ENCODE measurements at places on chromosomes 1 and 21.
A peak's percentile ranks its signal among the peaks of the same experiment; 100 is the strongest.

DNA sequence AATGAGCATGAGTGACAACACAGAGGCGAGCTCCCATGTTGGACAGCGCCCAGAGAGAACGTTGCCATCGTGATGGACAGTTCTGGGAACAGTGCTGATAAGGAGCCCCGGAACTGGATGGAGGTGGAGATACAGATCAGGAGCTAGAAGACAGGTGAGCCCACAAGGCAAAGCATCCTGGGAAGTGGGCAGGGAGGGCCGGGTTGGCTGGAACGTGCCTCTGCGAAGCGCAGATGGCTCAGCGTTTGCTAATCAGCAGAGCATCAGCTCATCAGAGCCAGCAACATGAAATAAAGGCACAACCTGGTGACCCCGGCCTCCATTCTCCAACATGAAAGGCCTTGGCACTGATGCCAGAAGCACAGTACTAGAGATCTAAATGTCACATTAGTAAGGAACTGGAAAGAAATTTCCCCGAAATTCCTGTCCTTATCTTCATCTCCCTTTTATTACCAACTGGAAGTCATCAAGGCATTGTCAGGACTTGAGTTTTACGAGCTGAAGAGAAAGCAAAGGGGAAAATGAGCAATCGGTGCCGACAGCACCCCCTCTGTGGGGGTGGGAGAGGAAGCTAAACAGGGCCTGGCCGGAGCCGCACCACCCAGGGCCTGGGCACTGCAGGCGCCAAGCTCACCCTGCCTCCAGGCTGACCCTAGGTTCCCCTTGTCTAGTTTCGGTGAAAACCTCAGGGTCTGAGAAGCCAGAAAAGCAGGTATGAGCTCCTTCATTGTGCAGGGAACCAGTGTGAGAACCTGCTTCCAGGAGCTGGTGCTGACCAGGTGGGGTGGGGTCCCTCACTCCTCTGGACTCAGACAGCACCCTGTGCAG, 19.9 kb downstream of the ABCA4 start:
- no peak for DNase-seq
- H3K27ac ChIP-seq = no peak overlapping the region
- peaks cover 3% of the 10 kb centered on the region for H3K4me1 ChIP-seq
- H3K27me3 ChIP-seq = no peaks in the 10 kb centered on the region

GRCh38 chr1:113388017-113388620, 2.2 kb upstream of the MAGI3 start:
- peaks cover 18% of the 10 kb centered on the region for H3K4me1 ChIP-seq
- no peaks in the 10 kb centered on the region for H3K27me3 ChIP-seq
- no peaks in the 10 kb centered on the region for H3K36me3 ChIP-seq

- no peak overlapping the region for H3K27ac ChIP-seq
- no peaks in the 10 kb centered on the region for H3K36me3 ChIP-seq
- H3K4me1 ChIP-seq = no peaks in the 10 kb centered on the region
- peaks cover 8% of the 10 kb centered on the region for H3K27me3 ChIP-seq
- no peak overlapping the region for H3K4me3 ChIP-seq
Measured at GRCh38 chr1:38775175-38775845, 84.3 kb downstream of the RRAGC start.

GRCh38 chr1:244012202-244012601, 38.9 kb upstream of the ZBTB18 start:
- peak; percentile 83 for DNase-seq
- H3K4me3 ChIP-seq = no peak overlapping the region
- peaks cover 27% of the 10 kb centered on the region for H3K27me3 ChIP-seq
- no peak overlapping the region for H3K27ac ChIP-seq
- no peaks in the 10 kb centered on the region for H3K4me1 ChIP-seq

DNA sequence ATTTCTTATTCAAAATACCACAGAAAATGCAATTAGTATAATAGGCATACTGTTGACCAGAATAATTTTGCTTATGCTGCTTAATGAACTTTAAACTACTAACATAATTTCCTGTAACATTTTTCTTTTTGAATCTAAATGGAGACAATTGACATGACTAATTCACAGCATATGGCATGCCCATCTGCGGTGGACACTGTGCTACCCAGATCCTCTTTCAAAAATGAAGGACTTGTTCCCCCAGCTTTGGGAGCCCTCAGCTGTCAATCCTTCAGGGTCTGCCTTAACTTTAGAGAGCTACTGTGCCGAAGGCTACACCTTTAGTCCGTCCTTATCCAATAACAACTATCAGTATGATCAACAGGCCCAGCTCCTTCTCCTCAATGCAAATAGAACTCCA, 789.0 kb downstream of the PLA2G4A start:
- H3K4me3 ChIP-seq = no peak overlapping the region
- H3K27ac ChIP-seq = no peak overlapping the region
- H3K27me3 ChIP-seq = no peaks in the 10 kb centered on the region
- DNase-seq = no peak
- no peaks in the 10 kb centered on the region for H3K36me3 ChIP-seq

- peak overlapping the region; percentile 58 for H3K27ac ChIP-seq
- H3K4me3 ChIP-seq = no peak overlapping the region
- no peak for DNase-seq
Measured at GRCh38 chr21:45078371-45078770, 4.0 kb downstream of the ADARB1 start.

DNA sequence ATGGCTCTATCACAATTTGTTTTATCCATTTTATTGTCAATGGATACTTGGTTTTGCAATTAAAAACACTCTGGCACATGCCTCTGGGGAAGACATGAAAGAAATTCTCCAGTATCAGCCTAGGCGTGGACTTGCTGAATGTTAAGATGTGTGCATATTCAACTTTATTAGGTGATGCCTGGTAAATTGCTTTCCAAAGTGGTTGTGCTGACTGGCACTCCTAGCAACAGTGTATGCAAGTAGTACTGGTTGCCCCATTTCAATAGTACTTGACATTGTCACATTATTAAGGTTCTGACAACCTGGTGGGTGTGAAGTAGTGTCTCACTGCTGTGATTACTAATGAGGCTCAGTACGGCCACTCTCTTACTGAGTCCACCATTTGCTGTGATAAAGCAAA, 48.1 kb downstream of the BEND5 start:
- DNase-seq = no peak
- no peaks in the 10 kb centered on the region for H3K4me1 ChIP-seq
- no peak overlapping the region for H3K4me3 ChIP-seq
- H3K36me3 ChIP-seq = no peaks in the 10 kb centered on the region
- no peaks in the 10 kb centered on the region for H3K27me3 ChIP-seq

DNA sequence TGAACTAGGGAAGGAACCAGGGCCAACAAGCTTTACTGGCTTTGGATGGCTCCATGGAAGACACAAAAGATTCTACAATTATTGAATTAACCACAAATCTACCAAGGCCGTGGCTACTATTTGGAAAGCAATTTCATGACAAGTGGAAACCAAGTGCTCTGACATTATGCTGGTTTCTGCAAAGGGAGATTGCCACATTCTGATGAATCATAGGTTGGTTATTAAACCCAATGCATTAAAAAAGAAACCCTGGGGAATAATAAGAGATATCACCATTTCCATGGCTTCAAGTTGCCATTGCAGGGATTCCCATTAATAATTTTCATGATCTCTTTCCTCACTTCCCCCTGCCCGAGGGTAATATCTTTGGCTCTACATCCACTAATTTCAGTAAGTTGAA, 359.2 kb upstream of the NCAM2 start:
- H3K27ac ChIP-seq = no peak overlapping the region
- no peaks in the 10 kb centered on the region for H3K4me1 ChIP-seq
- H3K4me3 ChIP-seq = no peak overlapping the region
- H3K36me3 ChIP-seq = no peaks in the 10 kb centered on the region
- DNase-seq = no peak

GRCh38 chr21:46442938-46443337, 15.8 kb upstream of the DIP2A start:
- no peak for DNase-seq
- H3K4me3 ChIP-seq = no peak overlapping the region
- no peak overlapping the region for H3K27ac ChIP-seq
- H3K27me3 ChIP-seq = no peaks in the 10 kb centered on the region
- no peaks in the 10 kb centered on the region for H3K4me1 ChIP-seq

GRCh38 chr1:233135833-233136232, 159.7 kb downstream of the PCNX2 start:
- no peak for DNase-seq
- no peak overlapping the region for H3K27ac ChIP-seq
- no peak overlapping the region for H3K4me3 ChIP-seq
- no peaks in the 10 kb centered on the region for H3K4me1 ChIP-seq

DNA sequence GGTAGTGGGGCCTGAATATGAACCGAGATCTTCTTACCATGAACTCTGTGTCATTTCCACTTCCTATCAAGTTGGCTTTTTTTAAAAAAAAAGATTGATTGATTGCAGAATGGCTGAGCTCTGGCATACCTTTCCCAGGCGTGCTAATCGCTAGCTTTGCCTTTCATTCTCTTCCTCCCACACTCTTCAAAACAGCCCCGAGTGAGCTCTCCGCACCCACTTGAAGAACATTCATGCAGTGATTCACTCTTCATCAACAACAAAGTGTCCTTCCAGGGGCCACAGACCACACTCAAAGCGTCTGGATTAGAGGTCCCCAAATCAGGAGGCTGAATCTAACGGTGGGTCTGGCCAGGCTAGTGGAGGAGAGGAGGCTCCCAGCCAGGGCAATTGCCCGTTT, 96.3 kb upstream of the GALNT2 start:
- H3K27me3 ChIP-seq = no peaks in the 10 kb centered on the region
- no peaks in the 10 kb centered on the region for H3K4me1 ChIP-seq
- no peaks in the 10 kb centered on the region for H3K36me3 ChIP-seq
- no peak overlapping the region for H3K27ac ChIP-seq
- no peak for DNase-seq

DNA sequence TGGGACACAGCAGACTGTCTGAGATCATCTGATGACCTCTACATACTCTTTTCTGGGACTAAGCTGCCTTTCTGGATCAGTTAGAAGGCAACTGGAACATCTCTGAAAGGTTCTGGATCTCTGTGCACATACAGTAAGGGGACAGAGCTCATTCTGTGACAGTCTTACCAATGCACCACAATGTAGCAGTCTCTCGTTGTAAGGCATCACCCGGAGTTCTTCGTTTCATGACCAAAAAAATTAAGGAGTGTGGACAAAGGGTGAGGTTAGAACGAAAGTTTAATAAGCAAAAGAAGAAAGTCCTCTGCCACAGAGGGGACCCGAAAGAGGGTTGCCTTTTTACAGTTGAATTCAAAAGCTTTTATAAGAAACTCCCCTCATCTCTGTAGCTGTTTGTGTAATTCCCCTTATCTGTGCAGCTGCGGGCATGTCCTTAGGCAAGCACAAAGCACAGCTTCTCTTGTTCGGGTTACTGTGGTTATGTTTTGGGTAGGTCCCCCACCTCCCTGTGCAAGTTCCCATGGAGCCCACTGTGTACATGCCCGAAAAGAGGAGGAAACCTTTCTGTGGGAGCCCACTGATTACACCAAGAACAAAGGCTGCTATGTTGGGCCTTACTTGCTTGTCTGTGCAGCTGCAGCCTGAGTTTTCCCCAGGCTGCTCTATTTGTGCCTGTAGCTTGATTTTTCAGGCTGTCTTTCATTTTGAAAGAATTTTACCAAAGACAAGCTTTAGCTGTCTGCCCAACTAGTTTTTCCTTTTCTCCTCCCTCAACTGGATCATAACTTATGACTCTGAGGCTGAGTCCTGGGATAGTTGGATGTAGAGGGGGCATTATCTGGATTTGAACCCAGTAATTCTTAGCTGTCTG, 53.1 kb upstream of the CACNA1E start:
- H3K27ac ChIP-seq = no peak overlapping the region
- H3K36me3 ChIP-seq = no peaks in the 10 kb centered on the region
- no peaks in the 10 kb centered on the region for H3K4me1 ChIP-seq
- DNase-seq = no peak
- H3K27me3 ChIP-seq = peaks cover 15% of the 10 kb centered on the region

DNA sequence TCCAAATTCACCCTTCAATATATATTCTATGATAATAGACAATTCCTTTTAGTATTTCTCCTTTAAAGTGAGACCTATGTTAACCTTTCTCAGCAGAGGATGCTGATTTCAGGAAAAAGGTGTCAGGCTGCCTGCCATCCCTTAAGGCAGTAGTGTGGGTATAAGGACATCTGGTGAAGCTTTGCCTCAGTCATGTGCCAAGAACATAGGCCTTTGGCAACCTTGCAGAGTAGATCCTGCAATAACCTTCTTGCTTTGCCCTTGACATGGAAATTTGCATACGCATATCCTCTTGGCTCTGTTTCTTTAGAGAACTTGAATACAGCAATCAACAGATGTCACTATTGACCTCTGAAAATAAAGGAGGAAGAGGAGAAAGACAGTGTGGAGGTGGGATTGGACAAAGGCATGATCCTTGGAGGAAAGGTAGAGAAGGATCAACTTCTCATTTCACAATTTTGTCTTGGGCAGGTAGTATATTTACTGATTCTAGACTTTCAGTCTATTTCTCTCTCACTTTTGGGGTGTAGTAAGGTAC, 21.1 kb upstream of the ZRANB2 start:
- H3K27me3 ChIP-seq = no peaks in the 10 kb centered on the region
- no peaks in the 10 kb centered on the region for H3K4me1 ChIP-seq
- DNase-seq = no peak
- no peak overlapping the region for H3K27ac ChIP-seq

GRCh38 chr21:34988139-34988538, 61.0 kb downstream of the RUNX1 start:
- DNase-seq = no peak
- no peak overlapping the region for H3K27ac ChIP-seq
- H3K27me3 ChIP-seq = no peaks in the 10 kb centered on the region
- no peak overlapping the region for H3K4me3 ChIP-seq

DNA sequence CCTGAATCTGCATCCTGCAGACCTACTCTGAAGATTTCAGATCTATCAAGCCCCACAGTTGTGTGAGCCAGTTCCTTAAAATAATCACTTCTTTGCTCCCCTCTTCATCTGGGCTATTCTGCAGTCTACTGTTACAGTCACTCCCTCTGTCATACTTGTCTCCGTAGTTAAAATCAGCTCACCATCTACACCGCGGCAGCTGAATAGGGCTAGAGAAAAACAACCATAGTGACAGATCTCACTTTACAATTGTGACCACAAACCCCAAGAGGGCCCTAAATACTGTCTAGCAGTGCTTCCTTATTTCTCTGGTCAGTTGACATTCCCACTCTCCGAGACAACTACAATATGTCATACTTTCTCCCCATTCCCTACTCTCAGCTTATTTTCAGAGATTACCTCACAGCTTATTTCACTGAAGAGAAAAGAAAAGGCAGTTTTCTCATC, 12.9 kb downstream of the DESI2 start:
- no peaks in the 10 kb centered on the region for H3K36me3 ChIP-seq
- H3K4me3 ChIP-seq = no peak overlapping the region

- DNase-seq = no peak
- H3K27ac ChIP-seq = no peak overlapping the region
- no peaks in the 10 kb centered on the region for H3K4me1 ChIP-seq
- H3K36me3 ChIP-seq = peaks cover 32% of the 10 kb centered on the region
Measured at GRCh38 chr1:233224311-233224710, 71.2 kb downstream of the PCNX2 start.

GRCh38 chr1:9459816-9460407, 79.4 kb upstream of the SLC25A33 start:
- DNase-seq = peak; percentile 25
- no peak overlapping the region for H3K4me3 ChIP-seq
- no peak overlapping the region for H3K27ac ChIP-seq
- no peaks in the 10 kb centered on the region for H3K4me1 ChIP-seq

- peaks cover 16% of the 10 kb centered on the region for H3K27me3 ChIP-seq
- H3K27ac ChIP-seq = no peak overlapping the region
- H3K4me1 ChIP-seq = no peaks in the 10 kb centered on the region
Measured at GRCh38 chr1:11483581-11484320, 4.8 kb downstream of the DISP3 start.
